T-cell (primary cell): ENCODE measurements at places on chromosomes 16 and 17.

GRCh38 chr16:29761882-29762281, 16.1 kb upstream of the C16orf54 start:
- no peak for DNase-seq

DNA sequence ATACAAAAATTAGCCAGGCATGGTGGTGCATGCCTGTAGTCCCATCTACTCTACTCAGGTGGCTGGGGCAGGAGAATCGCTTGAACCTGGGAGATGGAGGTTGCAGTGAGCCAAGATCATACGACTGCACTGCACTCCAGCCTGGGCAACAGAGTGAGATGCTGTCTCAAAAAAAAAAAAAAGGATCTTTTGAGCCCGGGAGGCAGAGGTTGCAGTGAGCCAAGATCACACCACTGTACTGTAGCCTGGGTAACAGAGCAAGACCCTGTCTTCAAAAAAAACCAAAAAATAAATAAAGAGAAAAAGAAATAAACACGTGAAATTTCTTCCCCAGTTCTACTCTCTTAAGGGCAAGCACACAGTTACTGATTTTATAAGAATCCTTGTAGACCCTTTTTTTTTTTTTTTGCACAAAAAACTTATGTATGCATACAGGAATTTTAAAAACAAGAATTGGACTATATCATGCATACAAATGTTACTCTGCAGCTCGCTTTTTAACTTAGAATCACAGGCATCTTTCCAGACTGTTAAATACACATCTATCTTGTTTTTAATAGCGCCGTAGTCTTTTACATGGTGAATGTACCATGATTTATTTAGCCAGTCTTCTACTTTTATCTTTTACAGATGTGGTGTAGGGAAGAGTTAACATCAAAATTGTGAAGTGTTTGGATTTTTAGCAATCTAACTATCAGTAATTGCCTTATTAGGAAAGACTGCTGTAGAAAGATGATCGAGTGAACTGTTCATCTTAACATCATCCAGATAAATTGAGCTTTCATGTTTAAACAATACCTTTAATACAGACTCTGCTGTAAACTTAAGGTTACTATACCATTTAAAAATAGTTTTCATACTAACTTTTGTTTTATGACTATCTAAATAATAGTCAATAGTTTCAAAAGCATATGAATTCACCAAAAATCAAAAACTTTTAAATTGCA, 14.6 kb downstream of the CDH3 start:
- DNase-seq = no peak

GRCh38 chr17:29582772-29583171, 6.7 kb downstream of the GIT1 start:
- no peak for DNase-seq

DNA sequence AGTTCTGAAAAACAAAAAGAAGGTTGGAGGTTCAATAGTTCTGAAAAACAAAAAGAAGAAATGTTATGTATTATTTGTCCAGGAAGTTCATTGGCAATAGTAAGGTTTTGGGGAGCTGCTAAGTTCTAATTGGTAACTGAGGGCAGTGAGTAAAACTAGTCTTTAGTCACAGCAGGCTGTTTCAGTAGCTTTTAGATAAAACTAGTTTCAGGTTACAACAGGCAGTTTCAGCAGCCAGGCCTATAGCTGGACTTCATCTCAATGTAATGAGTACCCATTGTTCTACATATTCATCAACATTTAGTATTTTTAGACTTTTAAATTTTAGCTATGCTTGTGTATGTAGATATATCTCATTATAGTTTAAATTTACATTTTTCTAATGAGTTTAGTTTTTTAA, 639.3 kb downstream of the TOX3 start:
- no peak for DNase-seq

DNA sequence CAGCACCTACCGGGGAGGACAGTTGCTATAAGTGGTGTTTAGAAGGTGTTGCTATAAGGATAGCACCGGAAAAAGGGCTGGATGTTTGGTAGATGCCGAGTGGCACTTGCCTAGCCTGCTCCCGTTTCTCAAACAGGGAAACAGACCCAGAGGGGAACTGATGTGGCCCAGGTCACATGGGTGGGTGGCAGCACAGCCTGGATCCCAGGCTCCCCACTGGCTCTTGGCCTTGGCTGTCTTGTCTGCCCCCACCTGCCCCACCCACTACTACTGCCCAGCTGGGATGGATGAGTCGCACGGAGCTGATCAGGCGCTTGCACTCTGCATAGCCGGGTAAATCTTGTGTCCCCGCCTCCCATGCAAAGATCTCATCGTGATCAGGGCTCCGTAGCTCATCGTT, 7.2 kb downstream of the SMTNL2 start:
- no peak for DNase-seq
